Colonic mucosa (tissue), 4 donors: ENCODE measurements at places on chromosomes 2 and 18. TPM values are rescaled to one million over a fixed set of nuclear protein-coding genes. Genes with fewer than 3 reads are reported as not detected.
A peak's percentile ranks its signal among the peaks of the same experiment; 100 is the strongest.

- no peaks in the 10 kb centered on the region for H3K36me3 ChIP-seq
- no peaks in the 10 kb centered on the region for H3K27me3 ChIP-seq
- no peak overlapping the region for H3K27ac ChIP-seq
- no peak for DNase-seq
- no peak overlapping the region for H3K4me3 ChIP-seq
These were observed 200.4 kb downstream of the TSN start for GRCh38 chr2:121955872-121956271.

DNA sequence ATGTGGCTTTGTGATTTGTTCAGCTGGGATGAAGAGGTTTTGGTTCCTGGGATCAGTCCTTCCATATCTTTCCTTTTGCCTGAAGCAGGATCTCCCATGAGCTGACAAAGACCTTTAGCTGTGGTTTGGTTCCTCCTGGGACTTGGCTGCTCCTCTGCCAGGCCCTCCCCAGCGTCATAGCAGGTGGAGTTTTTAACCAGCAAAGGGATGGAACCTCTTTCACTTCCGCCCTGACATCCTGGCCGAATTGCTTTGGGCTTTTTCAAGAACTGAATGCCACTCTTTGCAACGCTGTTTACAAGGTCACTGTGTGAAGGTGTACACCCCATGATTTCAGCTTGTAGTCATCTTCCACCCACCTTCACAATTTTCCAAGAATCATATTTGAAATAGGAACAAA lies 390 bp downstream of the PCARE start:
- no peaks in the 10 kb centered on the region for H3K4me1 ChIP-seq
- no peak overlapping the region for H3K27ac ChIP-seq
- no peak overlapping the region for H3K4me3 ChIP-seq
- no peaks in the 10 kb centered on the region for H3K36me3 ChIP-seq
- no peaks in the 10 kb centered on the region for H3K27me3 ChIP-seq
- DNase-seq: no peak

- H3K4me1 ChIP-seq: no peaks in the 10 kb centered on the region
- H3K36me3 ChIP-seq: no peaks in the 10 kb centered on the region
- no peak for DNase-seq
These were observed 417.7 kb upstream of the SLC14A2 start for GRCh38 chr18:45197526-45197970.

- no peaks in the 10 kb centered on the region for H3K27me3 ChIP-seq
- H3K4me1 ChIP-seq: peaks cover 10% of the 10 kb centered on the region
- H3K27ac ChIP-seq: no peak overlapping the region
- peak; percentile 84 for DNase-seq
- no peaks in the 10 kb centered on the region for H3K36me3 ChIP-seq
These were observed 303.7 kb upstream of the EPAS1 start for GRCh38 chr2:45993476-45993991.

Gene SRD5A2
- not detected for total RNA-seq

Gene METTL4
- 8.2 TPM for total RNA-seq

Gene DSC3
- total RNA-seq: 0.27 TPM
